ENCODE measurements at places on chromosomes 6 and 20. TPM values are rescaled to one million over a fixed set of nuclear protein-coding genes. Genes with fewer than 3 reads are reported as not detected.

ADISSP gene
- 29.1 TPM for total RNA-seq

ENPP3 gene
- total RNA-seq = 0.24 TPM

AMD1 gene
- total RNA-seq = 80.8 TPM

TMX4 gene
- 18.9 TPM for total RNA-seq

TRIM15 gene
- not detected for total RNA-seq

NFATC2 gene
- 0.76 TPM for total RNA-seq

FAM162B gene
- total RNA-seq = 0.92 TPM

FOXC1 gene
- 6.5 TPM for total RNA-seq
